ENCODE measurements at places on chromosomes 2 and 18. TPM values are rescaled to one million over a fixed set of nuclear protein-coding genes. Genes with fewer than 3 reads are reported as not detected.

DNA sequence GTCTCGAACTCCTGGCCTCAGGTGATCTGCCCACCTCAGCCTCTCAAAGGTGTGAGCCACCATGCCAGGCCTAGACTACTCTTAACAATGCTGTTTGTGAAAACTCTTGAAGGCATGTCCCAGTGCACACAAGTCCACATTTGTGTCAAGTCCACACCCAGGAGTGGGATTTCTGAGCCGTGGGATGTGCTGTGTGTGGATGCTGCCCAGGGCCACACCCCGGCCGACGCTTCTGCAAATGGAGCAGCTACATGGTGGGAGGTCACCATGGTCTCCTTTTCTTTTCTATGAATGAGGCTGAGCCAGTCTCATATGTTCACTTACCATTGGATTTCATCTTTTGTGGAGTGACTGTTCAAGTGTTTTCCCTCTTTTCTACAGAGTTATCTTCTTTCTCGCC, 15.8 kb downstream of the SNED1 start:
- no peak for DNase-seq

HOXD12 gene
- not detected for total RNA-seq

PROKR1 gene
- total RNA-seq: not detected

OR6B2 gene
- total RNA-seq: not detected

FSIP2 gene
- total RNA-seq: 22.1 TPM

TTLL4 gene
- 23.8 TPM for total RNA-seq

GRCh38 chr2:240604291-240604938, 17.9 kb downstream of the CAPN10 start:
- DNase-seq: peak; percentile 81

Data from mucosa of descending colon (tissue), 3 donors.